Effector CD4-positive, alpha-beta T cell (primary cell): ENCODE measurements at places on chromosomes 6 and 20.
A peak's percentile ranks its signal among the peaks of the same experiment; 100 is the strongest.

- DNase-seq, result no peak
Observed at GRCh38 chr6:7723041-7723447, 2.9 kb upstream of the BMP6 start.

GRCh38 chr6:10413850-10414738 lies 780 bp downstream of the TFAP2A start:
- DNase-seq, result no peak

DNA sequence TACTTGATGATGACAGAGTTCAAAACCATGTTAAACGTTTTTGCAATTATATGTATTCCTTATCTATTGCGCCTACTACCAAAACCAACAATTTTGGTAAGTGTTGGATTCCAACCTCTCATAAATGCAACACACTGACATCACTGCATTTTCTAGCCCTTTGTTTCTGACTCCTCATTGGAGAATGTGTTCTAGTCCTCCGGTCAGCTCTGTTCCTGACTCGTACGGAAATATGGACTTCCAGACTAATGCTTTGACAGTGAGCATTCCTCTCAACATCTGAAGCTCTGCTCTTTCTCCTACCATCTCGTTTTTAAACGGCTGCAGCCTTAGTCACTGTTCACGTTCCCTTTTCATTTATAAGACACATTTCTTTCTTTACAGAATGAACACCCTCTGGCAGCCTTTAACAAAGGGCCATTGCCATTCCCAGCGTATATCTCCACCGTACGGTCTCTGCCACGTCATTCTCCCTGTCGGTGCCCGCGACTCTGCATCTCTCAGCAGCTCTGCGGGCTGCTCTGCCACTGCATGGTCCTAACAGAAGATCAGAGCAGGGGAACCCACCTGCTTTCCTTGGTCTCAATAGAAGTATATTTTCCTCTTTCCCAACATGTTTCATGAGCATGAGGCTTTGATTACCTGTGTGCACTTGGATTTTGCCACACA lies 103.0 kb upstream of the SYNDIG1 start:
- no peak for DNase-seq

GRCh38 chr6:111439171-111439570 lies 43.8 kb downstream of the REV3L start:
- no peak for DNase-seq

DNA sequence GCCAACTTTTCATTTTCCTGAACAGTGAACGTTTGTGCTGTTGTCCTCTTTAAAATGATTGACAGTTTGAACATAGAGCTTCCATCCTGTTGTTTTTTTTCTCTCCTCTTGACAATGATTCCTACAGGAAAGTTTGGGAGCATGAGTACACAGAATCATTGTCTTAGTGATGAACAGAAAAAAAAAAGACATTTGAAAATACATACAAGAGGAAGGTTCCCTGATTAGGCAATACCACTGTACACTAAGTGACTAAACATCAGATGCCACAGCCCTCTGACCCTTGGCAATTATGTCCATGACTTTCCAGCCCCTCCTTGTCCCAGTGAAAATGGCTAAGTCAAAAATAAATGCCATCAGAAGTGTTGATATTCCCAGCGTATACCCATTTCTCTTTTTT lies 71.5 kb downstream of the RTN4IP1 start:
- DNase-seq, result no peak

DNA sequence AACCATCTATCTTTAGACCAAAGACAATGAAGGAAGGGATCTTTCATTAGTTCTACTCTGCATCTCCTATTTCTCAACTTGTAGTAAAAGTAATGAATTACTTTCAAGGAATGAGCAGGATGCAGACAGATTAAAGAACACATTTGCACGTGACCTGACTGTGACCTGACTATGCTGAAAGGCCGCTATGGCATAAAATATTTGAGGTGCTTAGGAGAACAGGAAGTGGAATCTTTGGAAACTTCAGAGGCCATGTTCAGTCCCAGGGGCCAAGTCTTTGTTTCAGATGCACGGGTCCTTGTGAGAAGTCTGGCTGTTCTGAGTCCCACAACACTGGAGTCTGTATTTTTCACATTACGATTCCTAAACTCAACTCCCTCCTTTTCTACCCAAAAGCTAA lies 41.0 kb downstream of the NINL start:
- DNase-seq, result no peak

- DNase-seq, result no peak
Observed at GRCh38 chr6:75759207-75759606, 10.2 kb downstream of the MYO6 start.

DNA sequence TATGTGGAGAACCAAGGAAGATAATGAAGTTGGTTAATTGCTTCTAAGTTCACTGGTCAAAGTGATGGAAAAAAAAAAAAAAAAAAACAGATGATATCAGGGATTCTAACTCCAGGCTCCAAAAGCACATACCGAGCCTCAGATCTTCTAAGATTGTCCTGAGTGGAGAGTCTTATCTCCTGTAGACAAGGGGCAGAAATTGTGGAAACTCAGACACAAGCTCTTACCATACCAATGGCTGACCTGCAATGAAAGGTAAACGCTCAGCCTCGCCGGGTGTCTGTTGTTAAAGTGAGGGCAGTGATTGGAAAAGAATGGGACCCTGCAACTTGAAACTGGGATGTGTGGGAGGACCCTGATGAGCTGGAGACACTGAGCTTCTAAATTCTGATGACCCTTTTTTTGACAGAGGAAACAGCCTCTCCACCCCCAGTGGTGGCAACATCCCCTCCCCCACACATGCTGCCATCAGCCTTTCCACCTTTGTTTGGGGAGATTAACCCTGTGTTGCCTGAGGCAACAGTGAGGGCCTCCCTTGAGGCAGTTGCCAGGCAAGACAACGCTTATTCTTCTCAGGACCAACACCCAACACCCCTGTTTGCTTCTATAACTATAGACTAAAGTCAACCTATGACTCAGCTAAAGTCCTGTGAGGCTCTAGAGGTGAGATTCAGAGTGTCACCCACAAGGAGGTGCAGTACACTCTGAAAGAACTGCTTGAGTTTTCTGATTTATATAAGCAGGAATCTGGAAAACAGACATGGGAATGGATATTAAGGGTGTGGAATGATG lies 154.0 kb downstream of the THBS2 start:
- DNase-seq, result no peak

DNA sequence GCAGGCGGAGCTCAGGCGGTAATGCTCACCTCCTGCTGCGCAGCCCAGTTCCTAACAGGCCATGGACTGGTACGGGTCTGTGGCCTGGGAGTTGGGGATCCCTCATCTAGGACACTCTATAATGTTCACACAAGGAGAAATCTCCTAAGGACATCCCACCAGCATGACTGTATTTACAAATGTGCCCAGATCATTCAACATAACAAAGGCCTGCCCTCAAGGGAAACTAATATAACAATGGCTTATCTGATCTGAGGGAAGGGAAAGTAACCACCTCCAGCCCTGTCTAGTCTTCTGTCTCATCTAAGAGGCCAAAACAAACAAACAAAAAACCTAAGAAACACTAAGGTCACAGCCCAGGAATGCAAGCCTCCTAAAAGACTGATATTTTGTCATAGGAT lies 232.8 kb downstream of the RNGTT start:
- DNase-seq, result no peak

DNA sequence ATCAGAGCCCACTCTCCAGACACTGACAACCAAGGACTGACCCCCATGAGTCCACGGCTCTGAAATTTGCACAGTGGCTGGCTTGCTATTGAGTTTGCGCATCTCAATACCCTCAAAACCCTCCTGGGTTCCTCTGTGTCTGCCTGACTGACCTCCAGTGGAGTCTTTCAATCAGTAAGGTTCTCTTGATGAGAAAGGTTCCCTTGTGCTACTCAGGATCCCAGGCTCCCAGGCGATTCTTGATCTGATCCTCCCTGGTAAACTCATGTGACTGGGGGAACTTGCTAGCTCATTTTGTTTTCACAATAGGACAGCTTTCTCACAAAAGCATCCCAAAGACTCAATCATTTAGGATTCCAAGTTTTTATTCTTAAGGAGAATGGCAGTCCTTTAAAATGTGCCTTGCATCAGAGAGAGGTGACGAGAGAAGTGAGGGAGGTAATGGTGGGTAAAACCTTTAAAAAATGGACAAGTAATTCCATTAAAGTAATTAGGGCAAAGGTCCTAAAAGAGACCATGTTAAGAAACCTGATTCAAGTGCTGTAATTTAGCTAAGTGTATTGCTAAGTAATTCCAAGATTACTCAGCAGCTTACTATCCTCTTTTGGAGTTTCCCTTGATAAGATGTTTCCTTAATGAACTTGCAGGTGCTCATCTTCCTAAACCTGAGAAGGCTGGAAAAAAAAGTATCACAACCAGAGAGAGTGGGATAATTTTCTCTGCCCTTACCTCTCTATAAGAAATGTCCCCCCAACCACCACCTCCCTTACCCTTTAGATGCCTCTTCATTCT lies 304.7 kb upstream of the SGK1 start:
- no peak for DNase-seq

GRCh38 chr6:44298055-44298803 lies 14.9 kb downstream of the AARS2 start:
- no peak for DNase-seq

DNA sequence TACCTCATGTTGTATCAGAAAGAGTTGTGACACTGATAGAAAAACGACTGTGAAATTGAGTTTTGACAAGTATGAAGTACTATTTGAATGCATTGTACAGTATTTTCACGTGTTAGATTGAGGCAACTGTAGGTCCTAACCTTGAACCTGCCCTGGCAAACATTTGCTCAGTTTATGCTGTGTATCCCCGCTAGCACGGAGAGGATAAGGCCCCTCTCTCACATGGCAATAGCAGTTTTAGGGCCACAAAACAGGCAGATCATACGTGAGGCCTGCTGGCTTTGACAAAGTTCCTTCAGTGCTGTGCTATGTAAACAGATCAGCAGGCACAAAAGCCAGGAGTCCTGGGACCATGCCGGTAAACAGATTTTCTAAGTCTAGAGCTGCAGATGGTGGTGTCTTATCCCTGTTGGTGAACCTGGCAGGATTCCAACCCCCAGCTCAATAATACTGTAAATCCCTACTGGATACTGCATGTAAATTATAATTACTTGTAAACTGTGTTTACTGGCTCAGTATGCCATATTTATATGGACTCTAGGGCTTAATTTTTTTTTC lies 23.8 kb upstream of the FAM217A start:
- no peak for DNase-seq

DNA sequence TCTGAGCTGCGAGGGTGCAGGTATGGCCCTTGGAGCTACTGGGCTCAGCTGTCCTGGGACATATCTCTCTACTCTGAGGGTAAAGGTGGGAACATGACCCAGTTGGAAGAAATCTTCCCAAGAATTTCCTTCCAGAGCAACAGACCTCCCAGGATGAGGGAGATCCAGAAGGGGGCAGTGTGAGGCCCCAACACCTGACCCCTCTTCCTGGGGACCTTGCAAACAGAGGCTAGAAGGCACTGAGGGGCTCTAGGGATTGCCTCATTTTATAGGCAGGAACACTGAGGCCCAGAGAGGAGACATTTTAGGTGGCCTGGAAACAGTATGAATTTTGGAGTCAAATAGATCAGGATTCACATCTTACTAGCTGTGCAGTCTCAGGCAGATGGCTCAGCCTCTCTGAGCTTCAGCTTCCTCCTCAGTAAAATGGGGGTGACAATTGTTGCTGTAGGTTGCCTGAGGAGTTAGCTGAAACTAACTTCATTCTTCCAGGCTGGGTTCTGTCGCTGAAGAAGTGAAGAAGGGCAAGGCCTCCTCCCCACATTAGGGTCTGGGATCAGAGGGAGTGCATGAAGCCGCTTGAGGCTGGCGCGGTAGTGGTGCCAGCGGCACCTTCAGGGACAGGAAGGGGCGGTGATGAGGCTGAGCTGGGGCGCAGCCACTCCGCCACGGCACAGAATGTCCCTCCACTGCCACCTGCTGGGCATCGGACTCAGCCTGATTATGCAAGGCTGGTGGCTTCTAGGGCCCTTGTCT lies 11.4 kb downstream of the KCNK17 start:
- DNase-seq, result peak; percentile 80

DNA sequence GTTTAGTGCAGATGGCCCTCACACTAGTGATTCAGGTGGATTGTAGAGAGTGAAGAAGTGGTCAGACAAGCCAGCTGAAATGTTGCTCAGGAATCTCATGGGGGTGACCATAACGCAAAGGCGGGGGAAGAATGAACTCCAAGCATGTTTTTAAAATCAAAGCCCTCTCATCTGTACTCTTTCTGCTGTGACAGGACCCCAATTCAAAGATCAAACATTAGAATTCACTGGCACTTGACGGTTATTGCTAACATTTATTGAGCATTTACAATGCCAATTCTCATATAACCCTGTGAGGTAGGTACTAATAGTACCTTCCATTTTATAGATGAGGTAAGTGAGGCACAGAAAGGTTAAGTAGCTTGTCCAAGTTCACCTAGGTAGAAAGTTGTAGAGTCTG lies 15.7 kb downstream of the ABRACL start:
- no peak for DNase-seq

DNA sequence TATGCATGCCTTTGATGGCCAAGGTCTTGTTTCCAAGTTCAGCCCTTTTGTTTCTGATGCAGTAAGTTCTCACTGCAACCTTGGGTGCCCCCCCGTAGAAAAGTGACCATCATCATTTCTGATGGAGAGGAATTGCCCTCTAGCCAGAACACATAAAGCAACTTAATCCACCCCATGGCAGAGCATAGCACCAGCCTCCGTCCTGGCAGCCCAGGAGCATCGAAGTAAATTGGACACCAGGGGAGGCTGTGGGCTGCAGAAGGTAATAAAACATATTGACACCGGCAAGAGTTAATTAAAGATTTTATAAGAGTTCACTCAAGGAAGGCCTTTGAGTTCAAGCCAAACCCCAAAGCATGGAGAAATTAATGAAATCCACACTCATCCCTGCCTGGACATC lies 39.2 kb upstream of the CST7 start:
- no peak for DNase-seq

DNA sequence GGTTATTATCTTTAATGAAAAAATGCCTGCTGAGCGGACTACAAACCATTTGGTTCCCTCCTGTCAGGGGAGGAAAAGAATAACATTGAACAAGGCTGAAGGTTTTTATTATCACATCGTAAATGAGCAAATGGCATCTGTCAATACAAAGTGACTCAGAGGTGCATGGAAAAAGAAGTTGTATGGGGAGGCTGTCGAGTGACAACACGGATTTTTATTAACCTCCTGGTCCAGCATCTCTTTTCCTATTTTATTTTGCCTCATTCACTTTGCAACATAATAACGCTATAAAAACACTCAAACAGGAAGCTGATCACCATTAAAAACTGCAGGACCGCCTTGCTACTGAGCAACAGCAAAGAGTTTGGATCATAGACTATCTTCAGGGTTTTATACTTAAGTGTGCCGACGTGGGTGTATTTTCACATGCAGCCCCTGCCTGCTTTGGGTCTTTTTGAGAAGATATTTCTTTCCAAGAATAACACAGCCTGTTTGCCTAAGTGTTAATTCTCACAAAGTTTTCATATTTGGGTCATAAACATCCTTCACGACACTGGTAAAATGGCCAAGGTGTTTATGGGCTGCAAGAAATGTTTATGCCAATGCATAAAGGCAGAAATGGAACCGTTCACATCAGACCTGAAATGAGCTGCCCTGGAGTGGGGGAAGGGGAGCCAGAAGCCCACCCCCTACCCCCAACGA lies 132.1 kb upstream of the SALL4 start:
- no peak for DNase-seq

GRCh38 chr20:25057234-25058050 lies 497 bp downstream of the ACSS1 start:
- DNase-seq, result peak; percentile 75
